T-helper 1 cell (primary cell): ENCODE measurements at places on chromosomes 4 and X.

- no peak for DNase-seq
Measured at GRCh38 chr4:41478518-41478917, 59.4 kb upstream of the LIMCH1 start.

GRCh38 chr4:69167300-69167699, 47.2 kb downstream of the UGT2B11 start:
- no peak for DNase-seq

- DNase-seq, result no peak
Measured at GRCh38 chr4:25889589-25890503, 24.2 kb upstream of the SMIM20 start.

GRCh38 chr4:152068866-152069265, 308.1 kb upstream of the GATB start:
- DNase-seq, result no peak

DNA sequence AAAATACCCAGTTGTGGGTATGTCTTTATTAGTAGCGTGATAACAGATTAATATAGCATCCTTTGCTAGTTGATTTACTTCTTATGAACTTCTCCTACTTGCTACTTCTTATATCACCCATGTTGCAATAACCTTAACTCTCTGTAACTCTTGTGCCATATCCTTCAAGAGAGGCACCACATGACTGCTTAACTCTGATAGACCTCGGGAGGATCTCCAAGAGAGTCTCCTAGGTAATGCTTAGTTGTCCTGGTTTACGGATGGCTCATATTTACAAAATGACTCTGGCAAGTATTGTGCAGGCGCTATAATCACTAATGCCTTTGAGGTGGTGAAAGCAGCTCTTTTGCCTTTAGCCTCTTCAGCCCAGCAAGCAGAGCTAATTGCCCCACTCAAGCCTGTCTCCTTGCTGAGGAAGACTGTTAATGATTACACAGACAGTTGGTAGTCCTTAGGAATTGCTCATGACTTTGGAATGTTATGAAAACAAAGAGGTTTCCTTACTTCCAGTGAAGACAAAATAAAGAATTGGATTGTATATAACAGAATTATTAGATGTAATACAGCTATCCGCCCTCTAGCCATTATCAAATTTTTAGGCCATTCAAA, 1305.8 kb downstream of the PCDH7 start:
- no peak for DNase-seq

DNA sequence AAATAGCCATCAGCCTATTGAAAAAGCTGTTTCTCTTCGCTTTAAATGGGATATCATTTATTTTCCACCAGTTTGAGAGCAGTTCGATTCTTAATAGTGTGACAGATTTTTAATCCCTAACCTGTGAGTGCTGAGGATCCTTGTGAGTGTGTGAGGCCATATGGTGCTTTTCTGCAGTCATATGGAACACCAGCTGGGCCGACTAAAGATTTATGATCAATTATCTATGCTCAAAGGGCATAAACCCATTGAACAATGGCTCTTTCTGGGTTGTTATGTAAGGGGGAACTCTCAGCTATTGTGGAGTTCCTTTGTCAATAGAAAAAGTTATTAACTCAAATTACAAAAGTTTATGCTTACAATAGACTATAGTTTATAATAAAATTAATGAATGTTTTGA, 1003.6 kb downstream of the FAT4 start:
- no peak for DNase-seq

DNA sequence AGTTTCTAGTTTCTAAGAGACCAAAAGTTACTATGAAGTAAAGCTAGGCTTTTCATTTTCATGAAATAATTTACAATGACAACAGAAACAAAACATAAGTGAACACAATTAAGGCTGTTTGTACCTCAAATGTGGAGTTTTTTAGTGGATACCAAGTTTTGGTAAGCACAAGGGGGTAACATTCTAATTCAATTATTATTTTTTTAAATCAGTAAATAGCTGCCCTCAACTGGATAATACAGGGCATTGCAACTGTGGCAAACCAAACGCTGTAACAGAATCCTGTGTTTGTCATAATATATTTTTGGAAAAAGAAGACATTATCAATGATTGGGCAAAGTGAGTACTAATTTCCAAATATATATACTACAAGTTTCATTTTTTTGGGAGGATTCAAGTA, 150.3 kb downstream of the FBXW7 start:
- no peak for DNase-seq

DNA sequence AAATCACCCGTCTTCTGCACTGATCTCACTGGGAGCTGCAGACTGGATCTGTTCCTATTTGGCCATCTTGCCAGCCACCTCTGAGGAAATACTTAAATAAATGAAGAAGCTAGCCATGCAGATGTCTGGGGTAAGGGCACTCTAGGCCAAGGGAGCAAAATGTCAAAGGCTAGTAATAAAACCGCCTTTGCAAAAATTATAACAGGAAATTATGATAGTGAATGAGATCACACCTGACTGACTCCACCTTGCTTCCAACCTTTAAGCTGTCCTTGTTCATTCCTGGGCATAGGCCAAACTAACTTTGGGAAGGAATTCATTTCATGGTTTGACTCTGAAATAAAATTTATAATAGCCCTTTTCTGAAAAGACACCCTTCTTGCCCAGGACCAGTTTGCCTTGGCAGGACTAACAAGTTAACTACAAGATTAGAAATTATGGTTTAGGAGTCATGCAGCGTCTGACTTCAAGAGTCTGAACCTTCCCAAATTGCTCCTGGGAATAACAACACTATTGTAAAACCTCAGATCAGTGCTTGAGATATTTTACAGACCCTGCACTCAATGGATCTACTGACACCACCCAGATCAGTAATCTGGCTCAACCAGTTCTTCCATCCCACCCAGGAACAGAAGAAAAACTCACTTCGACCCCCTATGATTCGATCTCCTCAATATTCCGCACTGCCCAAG, 246.9 kb upstream of the HDX start:
- DNase-seq, result no peak

DNA sequence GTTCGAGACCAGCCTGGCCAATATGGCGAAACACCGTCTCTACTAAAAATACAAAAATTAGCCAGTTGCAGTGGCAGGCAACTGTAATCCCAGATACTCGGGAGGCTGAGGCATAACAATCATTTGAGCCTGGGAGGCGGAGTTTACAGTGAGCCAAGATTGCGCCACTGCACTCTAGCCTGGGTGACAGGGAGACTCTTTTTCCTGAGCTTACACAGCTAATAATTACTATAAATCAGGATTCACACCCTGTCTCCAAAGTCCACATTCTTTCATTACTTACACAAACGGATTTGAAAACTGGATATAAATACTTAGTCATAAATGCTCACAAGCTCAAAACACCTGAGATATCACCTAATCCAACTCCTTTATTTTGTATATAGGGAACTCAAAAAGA, 151.6 kb downstream of the LRBA start:
- no peak for DNase-seq

DNA sequence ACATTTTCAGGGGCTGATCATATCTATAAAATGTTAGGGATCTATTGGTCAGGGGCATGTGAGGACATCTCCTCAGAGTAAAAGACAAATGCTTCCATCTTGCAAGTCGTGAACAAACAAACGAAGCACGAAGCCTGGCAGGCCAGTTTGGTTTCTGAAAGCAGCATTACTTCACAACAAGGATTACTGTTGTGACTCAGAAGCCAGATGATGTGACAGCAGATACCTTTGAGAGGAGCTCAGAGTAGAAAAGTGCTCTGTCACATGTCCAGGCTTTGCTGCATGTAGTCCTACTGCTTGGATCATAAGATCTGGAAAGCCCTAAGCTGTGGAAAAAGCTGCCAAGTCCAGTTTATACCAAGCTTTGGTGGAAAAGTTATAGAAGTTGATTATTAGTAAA, 1827.2 kb downstream of the ARAP2 start:
- no peak for DNase-seq

GRCh38 chr4:24625091-24625490, 40.7 kb upstream of the DHX15 start:
- no peak for DNase-seq

DNA sequence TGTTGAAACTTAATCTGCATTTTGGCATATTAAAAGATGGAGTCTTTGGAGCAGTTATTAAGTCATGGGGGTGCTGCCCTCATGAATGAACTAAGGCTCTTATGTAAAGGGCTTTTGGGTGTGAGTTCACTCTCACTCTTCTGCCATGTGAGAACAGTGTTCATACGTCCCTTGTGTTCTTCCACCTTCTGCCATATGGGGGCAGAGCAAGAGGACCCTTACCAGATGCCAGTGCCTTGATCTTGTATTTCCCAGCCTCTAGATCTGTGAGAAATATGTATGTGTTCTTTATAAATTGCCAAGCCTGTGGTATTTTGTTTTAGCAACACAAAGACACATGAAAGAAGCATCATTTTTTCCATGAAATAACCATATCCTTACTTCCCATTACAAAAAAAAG, 213.9 kb downstream of the SPOCK3 start:
- DNase-seq, result no peak

GRCh38 chr4:53929955-53930798, 134.2 kb downstream of the CHIC2 start:
- DNase-seq, result peak; percentile 30
